ENCODE measurements at places on chromosomes 7 and 10. TPM values are rescaled to one million over a fixed set of nuclear protein-coding genes. Genes with fewer than 3 reads are reported as not detected.

UCN3 gene
- not detected for total RNA-seq

GJC3 gene
- 25.6 TPM for total RNA-seq

FAM25G gene
- not detected for total RNA-seq

FGL2 gene
- total RNA-seq, result 62.1 TPM

RAPGEF5 gene
- 18.7 TPM for total RNA-seq

- peak overlapping the region; percentile 88 for H3K27ac ChIP-seq
- DNase-seq, result no peak
- no peaks in the 10 kb centered on the region for H3K36me3 ChIP-seq
- H3K4me1 ChIP-seq, result peaks cover 8% of the 10 kb centered on the region
Observed at GRCh38 chr10:113060201-113061053, 110.4 kb downstream of the TCF7L2 start.

- no peak for DNase-seq
- H3K36me3 ChIP-seq, result no peaks in the 10 kb centered on the region
- H3K27me3 ChIP-seq, result no peaks in the 10 kb centered on the region
Observed at GRCh38 chr10:107091126-107091525, 73.4 kb downstream of the SORCS1 start.

DNA sequence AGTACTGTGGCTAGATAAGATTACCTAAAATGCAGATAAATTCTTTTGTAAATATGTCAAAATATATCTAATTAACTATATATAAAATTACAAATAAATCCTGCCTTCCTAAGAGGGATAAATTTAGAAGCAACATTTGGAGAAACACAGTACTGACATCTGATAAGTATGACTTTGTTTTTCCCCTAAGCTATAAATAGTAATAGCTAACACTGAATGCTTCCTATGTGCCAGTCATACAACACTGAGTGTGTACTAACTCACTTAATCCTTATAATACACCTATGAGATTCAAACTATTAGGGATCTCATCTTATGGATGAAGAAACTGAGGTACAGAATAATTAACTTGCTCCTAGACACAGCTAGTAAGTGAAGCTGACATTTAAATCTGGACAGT lies 733.4 kb downstream of the MAGI2 start:
- no peaks in the 10 kb centered on the region for H3K27me3 ChIP-seq
- H3K4me3 ChIP-seq, result no peak overlapping the region
- no peaks in the 10 kb centered on the region for H3K4me1 ChIP-seq
- no peak overlapping the region for H3K27ac ChIP-seq

DNA sequence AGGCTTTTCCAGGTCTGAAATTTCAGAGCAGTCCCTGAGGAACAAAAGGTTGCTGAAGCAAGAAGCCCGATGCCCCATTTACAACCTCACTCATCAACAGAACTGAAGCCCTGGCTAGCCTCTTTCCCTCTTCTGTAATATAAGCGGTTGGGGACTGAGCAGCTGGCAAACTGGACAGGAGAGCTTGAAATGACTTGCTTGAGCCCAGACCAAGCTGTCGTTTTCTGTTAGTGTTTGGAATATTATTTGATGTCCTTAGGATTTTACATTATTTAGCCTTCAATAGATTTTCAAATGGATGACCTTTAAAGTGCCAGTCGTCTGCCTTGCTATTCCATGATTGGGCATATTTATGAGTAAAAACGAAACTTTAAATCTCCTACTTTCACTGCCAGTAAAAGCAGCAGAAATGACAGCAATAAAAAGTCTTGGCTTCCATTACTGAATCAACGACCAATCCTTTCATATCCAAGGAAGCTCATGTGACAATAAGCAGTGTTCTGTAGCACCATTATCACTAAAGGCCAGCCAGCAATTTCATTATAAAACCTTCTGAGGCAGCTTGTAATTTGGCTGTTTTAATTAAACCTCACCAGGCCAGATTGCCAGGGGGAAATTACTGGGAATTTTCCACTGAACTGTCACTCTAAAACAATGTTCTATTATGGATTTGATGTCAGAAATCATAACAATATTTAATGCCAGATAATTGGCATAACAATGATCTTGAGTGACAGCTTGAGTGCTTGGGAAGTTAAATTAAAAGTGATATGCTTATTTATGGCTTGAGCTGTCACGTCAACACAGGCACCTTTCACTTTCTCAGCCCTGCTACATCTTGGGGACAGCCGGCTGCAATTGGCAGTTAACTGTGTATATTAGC lies 85.9 kb downstream of the LSMEM1 start:
- H3K4me1 ChIP-seq, result no peaks in the 10 kb centered on the region
- no peak for DNase-seq
- no peaks in the 10 kb centered on the region for H3K36me3 ChIP-seq
- H3K27me3 ChIP-seq, result no peaks in the 10 kb centered on the region
- H3K27ac ChIP-seq, result peak overlapping the region; percentile 31

DNA sequence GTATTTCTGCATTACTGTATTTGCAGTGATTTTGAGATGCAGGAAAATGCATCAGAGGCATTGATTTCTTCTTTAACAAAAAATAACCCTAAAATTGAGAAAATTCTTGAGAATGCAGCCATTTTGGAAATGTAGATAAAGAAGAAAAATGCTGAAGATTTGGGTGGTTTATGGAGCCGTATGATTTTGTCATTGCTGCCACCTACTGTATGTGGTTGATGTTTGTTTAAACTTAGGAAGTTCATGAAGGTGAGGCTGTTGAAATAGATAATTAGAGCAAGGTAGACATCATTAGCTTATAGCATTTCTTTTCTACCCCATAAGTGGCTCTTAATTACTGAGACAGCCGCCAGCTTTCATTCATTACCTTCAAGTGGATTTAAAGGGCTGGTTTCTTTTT lies 92.1 kb upstream of the SAMD8 start:
- DNase-seq, result no peak
- H3K36me3 ChIP-seq, result no peaks in the 10 kb centered on the region
- H3K4me3 ChIP-seq, result no peak overlapping the region

- no peak overlapping the region for H3K4me3 ChIP-seq
- no peaks in the 10 kb centered on the region for H3K27me3 ChIP-seq
- H3K27ac ChIP-seq, result no peak overlapping the region
- DNase-seq, result no peak
- H3K36me3 ChIP-seq, result no peaks in the 10 kb centered on the region
Observed at GRCh38 chr10:22097696-22098095, 94.2 kb upstream of the DNAJC1 start.

DNA sequence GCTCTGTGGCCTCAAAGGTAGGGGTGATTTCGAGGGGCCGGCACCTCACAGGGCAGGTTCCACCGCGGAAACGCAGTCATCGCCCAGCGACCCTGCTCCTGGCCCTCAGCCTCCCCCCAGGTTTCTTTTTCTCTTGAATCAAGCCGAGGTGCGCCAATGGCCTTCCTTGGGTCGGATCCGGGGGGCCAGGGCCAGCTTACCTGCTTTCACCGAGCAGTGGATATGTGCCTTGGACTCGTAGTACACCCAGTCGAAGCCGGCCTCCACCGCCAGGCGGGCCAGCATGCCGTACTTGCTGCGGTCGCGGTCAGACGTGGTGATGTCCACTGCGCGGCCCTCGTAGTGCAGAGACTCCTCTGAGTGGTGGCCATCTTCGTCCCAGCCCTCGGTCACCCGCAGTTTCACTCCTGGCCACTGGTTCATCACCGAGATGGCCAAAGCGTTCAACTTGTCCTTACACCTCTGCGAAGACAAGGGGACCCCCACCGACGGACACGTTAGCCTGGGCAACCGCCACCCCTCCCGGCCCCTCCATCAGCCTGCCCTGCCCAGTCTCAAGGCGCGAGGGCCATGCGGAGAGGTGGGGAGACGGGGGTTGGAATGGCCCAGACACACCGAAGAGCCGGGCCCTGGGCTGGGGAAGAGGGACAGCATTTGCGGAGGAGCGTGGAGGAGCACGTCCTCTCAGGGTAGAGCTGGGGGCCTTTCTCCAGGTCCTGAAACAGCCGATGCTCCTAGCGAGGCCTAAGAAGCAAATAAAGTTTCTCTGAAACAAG lies 6.0 kb downstream of the SHH start:
- peak overlapping the region; percentile 65 for H3K4me3 ChIP-seq
- H3K27me3 ChIP-seq, result peaks cover 93% of the 10 kb centered on the region
- no peak overlapping the region for H3K27ac ChIP-seq
- peaks cover 33% of the 10 kb centered on the region for H3K4me1 ChIP-seq
- no peaks in the 10 kb centered on the region for H3K36me3 ChIP-seq
- no peak for DNase-seq

DNA sequence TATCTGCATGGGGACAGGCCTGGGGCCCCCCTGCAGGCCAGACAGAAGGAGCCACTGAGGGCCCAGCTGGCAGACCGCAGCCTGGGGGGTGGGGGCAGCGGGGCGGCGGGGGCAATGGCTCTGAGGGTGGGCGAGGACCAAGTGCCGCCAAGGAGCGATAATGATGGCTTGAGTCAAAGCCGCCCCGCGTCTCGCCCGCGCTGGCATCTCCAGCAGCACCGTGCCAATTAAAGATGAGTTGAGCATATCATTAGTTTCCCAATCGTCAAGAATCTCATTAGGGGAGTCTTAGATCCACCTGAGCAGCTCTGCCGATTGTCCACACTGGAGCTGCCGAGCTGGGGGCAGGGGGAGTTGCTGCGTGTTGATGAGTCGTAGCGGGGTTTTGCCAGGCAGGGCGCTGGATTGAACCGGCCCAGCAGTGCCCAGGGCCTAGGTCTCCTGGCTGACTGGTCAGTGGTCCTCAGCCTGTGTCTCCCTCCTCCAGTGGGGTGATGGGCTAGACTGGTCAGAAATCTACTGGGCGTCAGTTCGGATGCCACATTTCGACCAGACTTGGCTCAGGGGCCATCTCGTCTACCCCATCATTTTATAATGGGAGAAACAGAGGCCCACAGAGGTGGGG lies 41.0 kb upstream of the PSMG3 start:
- H3K27me3 ChIP-seq, result peaks cover 11% of the 10 kb centered on the region
- H3K36me3 ChIP-seq, result no peaks in the 10 kb centered on the region
- no peak for DNase-seq
- no peaks in the 10 kb centered on the region for H3K4me1 ChIP-seq

GRCh38 chr7:117828825-117829224 lies 44.4 kb downstream of the CTTNBP2 start:
- no peak for DNase-seq
- H3K4me1 ChIP-seq, result no peaks in the 10 kb centered on the region
- no peak overlapping the region for H3K4me3 ChIP-seq
